CD4-positive, alpha-beta T cell treated with Interleukin-6 at 100 ng/mL for 8 hours (primary cell): ENCODE measurements at places on chromosomes 7 and 10.

DNA sequence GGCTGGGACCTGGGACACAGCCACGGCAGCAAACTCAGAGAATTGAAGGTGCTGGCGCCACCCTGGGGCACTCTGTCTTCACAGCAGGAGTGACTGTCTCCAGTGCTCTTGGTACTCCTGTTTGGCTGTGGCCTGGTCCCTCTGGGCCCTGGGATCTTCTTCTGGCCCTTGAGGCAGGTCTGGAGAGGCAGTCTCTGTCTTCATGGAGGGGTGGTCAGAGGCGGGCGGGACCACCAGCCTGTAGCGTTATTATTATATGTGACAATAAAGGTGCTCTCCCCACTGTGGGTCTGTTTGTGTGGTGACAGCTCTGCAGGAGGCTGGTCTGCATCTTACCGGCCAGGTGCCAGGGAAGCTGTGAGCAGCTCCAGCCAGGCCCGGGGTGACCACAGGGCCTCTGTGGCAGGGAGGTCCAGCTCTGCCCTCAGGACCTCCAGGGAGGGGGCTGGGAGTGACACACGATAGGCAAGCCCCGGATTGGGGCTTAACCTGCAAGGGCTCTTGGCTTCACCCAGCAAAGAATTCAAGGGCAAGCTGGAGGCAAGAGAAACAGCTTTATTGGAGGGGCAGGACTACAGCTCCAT, 70.3 kb downstream of the MYL10 start:
- DNase-seq: no peak

DNA sequence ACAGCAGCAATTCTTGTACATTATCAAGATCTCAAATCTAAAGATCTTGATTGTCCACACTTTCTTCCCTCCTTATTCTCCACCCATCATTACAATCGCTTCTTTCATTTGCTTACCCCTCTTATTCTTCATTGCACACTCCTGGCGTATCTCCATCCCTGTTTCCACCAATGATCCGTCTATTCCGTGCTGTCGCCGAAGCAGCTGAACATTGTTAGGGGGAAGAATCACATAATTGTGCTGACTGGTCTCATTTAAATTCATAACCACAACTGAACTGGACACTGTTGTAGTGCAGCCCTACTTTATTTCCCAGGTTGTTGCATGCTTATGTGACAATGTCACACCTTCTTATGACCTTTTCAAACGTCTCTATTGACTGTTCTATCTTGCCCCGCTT, 18.9 kb upstream of the NRP1 start:
- no peak for DNase-seq

GRCh38 chr10:77583527-77583926, 54.1 kb downstream of the KCNMA1 start:
- no peak for DNase-seq

DNA sequence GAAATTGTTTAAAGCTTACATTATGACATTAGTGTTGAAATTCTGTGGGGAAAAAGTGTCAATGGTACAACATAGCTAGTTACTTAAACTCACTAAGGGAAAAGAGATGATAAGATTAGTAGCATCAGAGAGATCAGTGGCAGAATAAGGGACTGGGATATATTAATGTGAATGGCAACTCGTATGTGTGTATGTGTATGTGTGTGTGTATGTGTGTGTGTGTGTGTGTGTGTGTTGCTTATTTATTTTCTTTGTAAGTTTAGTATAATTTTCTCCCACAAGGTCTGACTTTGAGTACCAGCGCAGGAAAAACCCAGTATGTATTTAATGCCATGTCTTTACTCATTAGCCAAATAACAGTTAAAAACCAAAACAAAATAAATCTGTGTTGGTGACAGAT, 256.1 kb downstream of the ARHGAP21 start:
- no peak for DNase-seq

- no peak for DNase-seq
Measured at GRCh38 chr10:88315755-88316154, 267.4 kb downstream of the RNLS start.

GRCh38 chr10:60096761-60097513, 190.6 kb upstream of the CCDC6 start:
- no peak for DNase-seq

DNA sequence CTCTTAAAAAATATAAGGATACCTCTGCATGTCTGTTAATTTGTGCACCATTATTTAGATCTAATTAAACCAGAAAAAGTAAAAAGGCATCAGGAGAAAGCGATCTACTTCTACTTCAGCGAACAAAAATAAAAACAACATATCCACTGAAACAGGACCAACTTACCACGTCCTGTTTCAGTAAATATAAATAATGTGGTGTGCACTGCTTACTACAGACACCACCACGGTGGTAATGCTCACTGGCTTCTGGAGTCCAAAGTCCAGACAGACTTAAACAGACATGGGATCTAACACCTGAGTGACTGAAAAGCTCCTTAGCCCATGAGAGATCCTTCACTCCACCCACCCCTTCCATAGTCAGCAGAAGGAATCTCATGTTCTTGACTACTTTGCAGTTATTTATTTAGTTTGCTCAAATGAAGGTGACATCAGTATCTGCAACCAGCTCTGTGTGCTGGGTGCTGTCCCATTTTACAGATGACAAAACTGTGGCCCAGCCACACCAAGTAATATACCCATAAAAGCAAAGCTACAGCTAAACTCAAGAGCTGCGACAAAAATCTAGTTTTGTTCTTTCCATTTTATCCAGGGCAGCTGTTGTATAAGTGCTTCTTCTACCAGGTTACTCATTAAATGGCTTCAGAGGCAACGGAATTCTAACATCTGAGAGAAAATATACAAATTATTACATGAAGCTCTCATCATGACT, 62.1 kb upstream of the NCAPG2 start:
- no peak for DNase-seq

DNA sequence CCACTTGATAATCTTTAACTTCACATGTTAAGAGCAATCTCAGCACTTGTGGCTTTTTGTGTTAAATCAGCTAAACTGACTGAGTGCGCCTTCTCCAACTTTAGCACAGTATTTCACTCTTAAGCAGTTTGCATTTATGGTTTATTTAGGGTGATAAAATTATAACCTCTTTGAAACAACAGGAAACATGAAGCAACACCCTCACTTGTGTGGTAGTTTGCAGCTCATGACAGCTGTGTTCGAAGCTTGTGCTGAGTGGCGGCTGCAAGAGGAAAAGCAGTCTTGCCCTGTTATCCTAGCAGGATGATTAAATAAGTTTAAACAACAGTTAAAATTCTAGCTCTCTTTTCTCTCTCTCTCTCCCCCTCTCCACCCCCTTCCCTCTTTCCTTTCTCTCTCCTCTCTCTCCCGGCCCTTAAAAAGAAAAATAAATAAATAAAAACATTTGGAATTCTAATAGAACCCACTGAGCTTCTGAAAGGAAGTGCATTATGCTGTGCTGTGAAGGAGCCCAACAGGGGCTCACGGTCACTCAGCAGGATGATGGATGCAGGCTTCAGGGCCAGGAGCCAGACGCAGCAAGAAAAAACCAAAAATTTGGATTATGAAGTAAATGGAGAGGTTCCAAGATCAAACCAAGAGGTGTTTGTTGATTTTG, 25.2 kb downstream of the OGDH start:
- DNase-seq: peak; percentile 64

DNA sequence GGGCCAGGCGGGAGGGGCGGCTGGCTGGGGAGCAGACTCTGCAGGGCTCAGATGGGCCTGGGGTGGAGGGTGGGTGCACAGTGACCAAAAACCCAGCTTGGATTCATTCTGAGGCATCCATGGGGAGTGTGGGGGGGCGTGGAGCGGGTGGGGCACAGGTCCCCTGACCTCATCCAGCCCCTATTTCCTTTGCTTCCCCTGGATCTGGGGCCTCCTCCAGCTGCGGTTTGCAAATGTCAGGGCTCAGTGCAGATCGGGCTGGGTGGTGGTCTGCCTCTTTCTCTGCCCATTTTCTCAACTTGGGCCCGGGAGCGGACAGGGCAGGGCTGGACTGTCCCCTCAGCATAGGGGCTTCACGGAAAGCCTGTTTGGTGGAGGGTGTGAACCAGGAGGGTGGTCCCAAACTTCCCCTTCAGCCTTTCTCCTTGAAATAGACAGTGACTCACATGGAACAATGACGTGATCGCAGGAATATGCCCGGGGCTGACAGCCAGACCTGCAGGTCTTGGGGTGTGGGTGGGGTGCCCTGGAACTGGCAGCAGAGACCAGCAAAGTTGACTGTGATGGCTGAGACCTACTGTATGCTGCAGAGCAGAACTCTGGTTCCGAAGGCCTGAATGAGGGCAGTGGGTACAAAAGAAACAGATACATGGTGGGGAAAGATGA, 72.9 kb upstream of the PODXL start:
- DNase-seq: no peak

DNA sequence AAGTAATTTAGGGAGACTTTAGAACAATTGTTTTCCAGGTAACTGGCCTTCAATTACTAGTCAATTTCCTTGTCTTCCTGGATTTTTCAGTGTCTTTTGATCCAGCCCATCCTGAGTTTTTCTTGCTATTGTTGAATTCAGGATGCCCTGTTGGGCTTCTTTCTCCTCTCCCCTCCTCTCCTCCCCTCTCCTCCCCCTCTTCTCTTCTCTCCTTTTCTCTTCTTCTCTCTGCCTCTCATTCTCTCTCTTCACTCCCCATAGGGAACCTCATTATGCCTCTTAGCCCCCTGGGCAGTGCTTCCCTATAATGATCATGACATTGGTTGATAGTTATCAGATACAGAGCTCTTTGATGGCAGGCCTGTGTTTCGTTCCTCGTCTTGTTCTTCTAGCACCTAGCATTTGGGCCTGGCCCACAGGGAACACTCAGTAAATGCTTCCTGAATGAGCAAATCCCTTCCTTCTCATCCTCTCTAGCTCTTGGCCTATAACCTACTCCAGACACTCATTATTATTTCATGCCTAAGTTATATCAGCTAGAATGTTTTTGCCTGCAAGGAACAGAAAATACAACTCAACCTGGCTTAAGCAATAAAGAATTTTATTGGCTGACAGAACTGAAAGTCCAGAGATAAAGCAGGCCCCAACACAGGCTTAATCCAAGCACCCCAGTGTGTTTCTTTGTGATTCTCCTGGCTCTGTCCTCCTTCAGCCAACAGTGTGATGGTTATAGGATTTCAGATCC, 56.8 kb downstream of the CACNB2 start:
- DNase-seq: no peak

DNA sequence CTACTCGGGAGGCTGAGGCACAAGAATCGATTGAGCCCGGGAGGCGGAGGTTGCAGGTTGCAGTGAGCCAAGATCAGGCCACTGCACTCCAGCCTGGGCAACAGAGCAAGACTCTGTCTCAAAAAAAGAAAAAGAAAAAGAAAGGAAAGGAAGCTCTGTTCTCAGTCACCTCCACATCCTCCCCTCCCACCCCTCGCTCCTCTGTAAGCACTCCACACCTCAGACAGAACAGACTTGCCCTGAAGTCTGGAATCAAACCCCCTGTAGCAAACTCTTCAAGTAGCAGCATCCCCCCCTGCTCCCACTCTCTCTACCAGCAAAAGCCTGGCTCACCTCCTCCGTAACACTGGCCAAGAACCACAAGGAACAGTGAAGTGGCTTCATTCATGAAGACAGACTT, 66.7 kb downstream of the PARD3 start:
- no peak for DNase-seq

DNA sequence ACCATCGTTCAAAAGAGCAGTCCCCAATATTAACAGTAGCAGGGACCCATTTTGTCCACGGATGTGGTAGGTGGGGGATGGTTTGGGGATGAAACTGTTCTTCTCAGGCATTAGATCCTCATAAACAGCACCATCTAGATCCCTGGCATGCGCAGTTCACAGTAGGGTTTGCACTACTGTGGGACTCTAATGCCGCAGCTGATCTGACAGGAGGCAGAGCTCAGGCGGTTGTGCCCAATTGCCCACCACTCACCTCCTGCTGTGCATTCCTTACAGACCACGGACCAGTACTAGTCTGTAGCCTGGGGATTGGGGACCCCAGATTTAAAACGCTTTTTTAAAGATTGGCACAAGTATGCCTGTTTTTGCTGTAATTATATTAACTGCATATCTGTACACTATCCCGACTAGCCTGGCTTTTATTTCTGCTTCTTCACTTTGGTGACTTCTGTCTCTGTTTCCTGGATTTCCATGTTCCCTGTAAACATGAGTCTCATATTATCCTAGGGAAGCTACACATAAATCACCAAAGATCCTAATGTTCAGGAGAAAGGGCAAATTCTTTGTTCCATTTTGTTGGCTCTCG, 163.3 kb upstream of the AKR1E2 start:
- no peak for DNase-seq

- DNase-seq: no peak
Measured at GRCh38 chr7:22588351-22588750, 88.4 kb upstream of the STEAP1B start.

GRCh38 chr7:12815426-12815825, 128.0 kb downstream of the ARL4A start:
- no peak for DNase-seq

DNA sequence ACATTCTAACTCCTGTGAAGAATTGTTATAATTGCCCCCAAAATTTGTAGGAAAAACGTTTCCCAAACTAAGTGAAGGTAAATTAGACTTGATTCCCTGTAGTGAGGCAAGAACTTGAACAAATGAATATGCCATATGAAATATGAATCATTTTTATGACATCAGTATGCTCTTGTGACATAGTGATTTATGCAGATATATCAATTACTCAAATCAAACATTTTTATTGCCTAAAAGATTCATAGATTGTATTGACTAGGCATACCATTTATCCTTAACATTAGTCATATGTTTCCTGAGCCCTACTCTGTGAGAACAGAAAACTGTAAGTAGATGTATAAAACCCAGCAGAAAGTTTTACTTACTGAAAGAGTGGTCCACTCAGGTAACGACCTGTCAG, 245.6 kb downstream of the MALRD1 start:
- no peak for DNase-seq

GRCh38 chr7:77862691-77863090, 64.1 kb downstream of the PHTF2 start:
- DNase-seq: no peak

GRCh38 chr10:118927321-118927720, 102.2 kb upstream of the NANOS1 start:
- no peak for DNase-seq
